RWPE1 (cell line): ENCODE measurements at places on chromosomes 11 and 22.

DNA sequence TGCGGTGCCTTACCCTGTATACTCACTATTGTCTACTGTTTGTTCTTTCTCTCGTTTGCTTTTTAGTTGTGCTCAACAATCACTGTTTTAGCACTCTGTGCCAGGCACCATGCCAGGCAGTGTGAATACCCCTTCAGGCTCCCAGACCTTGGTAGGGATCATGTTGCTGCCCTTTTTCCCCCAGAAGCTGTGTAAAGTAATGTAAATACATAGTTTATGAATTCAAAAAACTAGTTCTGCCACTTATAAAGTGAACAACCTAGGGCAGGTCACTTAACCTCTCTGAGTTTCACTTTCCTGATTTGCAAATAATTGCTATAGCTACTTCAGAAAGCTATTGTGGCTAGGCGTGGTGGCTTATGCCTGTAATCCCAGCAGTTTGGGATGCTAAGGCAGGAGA is 81.0 kb upstream of the CTSC start:
- DNase-seq = no peak

DNA sequence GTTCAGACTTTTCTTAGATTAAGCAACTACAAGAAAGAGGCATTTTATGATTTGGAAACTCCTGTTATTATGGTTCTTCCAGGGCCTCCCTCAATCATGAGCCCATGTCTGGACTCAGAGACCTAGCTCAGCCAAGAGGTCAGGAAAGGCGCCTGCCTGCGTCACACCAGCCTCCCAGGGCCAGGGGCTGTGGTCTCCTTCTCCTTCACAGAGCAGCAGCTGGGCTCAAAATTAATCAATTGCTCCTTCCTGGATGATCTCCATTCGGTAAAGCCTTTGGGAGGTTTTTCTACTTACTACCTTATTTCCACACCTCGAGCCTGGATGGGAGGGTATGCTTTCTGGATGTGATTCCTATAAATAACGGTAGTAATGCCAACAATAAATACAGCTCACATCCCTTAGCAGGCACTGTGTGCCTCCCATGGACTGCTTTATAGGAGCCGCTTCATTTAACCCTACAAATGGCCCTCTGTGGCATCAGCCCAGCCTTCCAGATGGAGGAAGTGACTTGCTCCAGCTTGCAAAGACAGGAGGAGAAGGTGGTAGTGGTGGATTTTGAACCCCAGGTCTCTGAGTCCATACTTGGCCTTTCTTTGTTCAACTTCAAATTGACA is 1445.6 kb downstream of the TBC1D22A start:
- no peak for DNase-seq

DNA sequence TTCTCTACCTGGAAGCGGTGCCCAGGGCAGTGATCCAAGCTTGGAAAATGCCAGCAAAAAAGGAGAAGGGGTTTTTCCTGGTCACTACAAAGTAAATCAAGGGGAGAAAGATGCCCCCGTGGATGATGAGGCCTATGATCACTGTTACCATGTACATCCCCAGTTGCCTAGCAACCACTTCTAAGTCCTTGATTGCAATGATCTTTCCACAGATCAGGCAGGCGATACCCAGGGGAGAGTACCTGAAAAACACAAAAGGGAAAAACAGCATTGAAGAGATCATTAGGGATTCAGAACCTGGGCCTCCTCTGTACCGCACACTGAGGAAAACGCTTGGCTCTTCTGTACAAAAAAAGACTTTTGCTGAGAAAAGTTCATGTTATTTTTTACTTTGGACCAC is 127.1 kb downstream of the SLC1A2 start:
- DNase-seq = no peak

GRCh38 chr11:129881570-129882170 is 13.7 kb downstream of the NFRKB start:
- DNase-seq = peak; percentile 51

GRCh38 chr11:19079643-19080440 is 19.3 kb upstream of the MRGPRX2 start:
- peak; percentile 92 for DNase-seq
